ENCODE measurements at places on chromosomes 7 and 10.

DNA sequence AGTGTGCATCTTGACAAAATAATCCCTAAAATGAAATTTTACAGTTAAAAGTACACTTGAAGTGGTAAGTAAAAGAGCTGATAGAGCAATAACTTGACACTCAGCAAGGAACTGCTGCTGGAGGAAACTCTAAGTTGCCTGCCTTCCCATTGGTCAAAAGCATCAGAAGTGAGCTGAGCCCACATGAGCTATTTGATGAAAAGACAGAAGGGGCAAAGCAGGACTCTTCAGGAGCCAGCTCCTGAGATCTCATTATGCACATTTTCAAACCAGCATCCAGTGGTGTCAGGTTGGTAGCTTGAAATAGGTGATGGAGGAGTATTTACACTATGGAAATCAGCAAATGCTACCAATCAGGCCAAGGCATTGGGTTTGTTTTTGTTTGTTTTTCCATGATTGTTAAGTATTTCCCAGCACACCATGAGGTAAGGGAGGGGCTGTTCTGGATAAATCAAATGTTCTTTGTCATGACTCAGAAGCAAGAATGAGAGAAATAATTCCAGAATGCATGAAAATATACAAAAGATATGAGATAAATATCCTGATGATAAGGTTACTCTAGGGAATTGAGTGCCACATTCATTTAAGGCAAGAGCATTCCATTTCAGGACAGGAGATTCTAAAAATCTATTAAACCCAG is 316.6 kb downstream of the SNX13 start:
- no peak for DNase-seq

- no peak for DNase-seq
Observed at GRCh38 chr10:3196958-3197347, 24.4 kb upstream of the PITRM1 start.

- no peak for DNase-seq
Observed at GRCh38 chr7:130152493-130153210, 52.6 kb downstream of the TMEM209 start.

DNA sequence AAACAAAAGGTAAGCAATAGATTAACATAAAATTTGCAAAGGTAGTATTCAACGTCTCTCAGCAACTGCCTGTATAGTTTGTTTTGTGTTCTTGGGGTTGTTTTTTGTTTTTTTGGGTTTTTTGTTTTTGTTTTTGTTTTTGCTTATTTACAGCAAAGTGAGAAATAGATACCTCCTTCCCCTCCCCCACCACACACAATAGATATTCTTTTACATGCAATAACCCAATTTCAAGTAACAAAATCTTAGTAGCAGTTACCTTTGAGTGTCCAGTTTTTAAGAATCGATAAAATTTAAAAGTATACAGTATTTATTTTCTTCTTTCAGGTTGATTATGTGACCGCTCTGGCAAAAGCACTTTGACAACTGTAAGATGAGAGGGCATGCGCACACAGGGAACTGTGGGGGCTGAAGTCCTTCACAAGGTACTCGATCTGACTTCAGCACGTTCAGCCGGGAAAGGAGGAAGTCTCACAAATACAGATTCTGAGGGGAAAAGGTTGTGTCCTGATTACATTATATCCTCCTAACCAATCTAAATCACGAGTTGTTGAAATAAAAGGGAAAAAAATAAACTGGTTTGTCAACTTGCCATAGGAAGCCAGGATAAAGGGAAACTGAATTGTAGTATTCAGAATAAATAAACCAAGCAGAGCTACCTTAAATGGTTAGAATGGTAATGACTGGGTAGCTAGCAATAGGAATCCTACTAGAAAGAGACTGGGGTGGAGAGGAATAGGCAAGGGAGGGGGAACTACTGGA is 47.8 kb downstream of the CPEB3 start:
- no peak for DNase-seq

DNA sequence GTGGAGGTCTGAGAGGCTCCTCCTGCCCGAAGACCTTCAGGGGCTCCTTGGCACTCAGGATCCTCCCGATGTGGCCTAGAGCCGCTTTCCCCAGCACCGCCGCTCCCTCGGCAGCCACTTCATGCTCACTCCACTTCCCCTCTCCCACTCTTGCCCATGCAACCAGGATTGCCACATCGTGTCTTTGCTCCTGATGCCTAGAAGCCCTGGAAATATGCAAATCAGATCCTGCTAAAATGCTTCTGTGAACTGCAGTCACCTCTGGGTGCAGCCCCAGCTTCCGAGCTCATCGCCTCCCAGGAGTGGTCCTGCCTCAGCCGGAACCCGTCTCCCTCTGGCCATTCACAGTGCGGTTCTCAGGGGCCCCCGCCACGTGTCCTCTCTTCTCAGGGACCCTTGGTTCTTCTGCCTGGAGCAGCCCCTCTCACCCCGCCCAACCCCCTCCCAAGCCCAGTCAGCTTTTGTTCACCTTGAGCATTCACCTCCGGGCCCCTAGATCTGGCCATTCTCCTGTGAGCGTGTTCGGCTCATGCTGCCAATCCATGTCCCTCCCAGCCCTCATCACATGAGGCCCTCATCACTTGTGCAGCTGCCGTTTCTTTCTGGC is 175.5 kb downstream of the ADARB2 start:
- no peak for DNase-seq

- no peak for DNase-seq
Observed at GRCh38 chr10:76717141-76717540, 920.5 kb downstream of the KCNMA1 start.

- DNase-seq, result no peak
Observed at GRCh38 chr7:26667514-26668133, 196.8 kb downstream of the SKAP2 start.

GRCh38 chr7:126700807-126701604 is 551.7 kb downstream of the GRM8 start:
- DNase-seq, result no peak

- DNase-seq, result no peak
Observed at GRCh38 chr7:33044986-33045385, 17.6 kb downstream of the NT5C3A start.

GRCh38 chr7:35549781-35550180 is 145.2 kb downstream of the HERPUD2 start:
- no peak for DNase-seq

DNA sequence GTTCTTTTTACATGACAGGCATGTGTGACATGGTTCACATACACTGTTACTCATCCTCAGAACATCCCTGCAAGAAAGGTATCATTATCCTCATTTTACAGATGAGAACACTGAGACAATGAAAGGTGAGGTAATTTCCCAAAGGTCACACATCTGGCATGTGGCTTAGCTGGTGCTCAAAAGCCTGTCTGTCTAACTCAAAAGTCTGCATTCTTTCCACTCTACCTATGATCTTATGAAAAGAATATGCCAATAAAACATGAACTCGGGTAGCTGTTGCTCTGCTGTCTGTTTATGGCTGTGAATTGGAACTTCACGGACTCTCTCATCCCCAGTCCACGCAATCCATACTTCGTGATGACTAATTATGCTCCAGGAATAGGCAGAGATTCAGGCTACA is 79.0 kb upstream of the ODAD2 start:
- DNase-seq, result no peak

- DNase-seq, result no peak
Observed at GRCh38 chr10:112360308-112361270, 13.3 kb upstream of the ACSL5 start.

- DNase-seq, result no peak
Observed at GRCh38 chr7:3174515-3175284, 126.4 kb upstream of the SDK1 start.

DNA sequence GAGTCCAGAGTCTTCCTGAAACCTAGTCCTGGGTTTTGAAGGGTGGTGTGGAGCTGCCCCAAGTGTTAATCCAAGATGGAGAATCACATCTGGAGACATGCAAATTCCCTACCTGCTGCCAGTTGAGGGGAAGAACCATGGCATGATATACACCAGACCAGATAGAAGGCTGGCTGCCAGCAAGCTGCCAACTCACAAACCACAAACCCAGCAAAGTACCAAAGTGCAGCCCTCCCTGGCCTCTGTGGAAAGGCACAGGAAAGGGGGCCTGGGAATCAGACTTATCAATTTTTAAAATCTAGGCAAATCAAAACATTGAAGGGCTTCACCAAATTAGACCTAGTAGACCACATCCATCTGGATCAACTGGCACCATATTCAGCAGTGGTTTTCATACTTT is 157.0 kb downstream of the TMEM26 start:
- no peak for DNase-seq

GRCh38 chr10:6309816-6310215 is 107.1 kb downstream of the PFKFB3 start:
- DNase-seq, result no peak

GRCh38 chr10:119535837-119536507 is 6.5 kb downstream of the RGS10 start:
- no peak for DNase-seq

DNA sequence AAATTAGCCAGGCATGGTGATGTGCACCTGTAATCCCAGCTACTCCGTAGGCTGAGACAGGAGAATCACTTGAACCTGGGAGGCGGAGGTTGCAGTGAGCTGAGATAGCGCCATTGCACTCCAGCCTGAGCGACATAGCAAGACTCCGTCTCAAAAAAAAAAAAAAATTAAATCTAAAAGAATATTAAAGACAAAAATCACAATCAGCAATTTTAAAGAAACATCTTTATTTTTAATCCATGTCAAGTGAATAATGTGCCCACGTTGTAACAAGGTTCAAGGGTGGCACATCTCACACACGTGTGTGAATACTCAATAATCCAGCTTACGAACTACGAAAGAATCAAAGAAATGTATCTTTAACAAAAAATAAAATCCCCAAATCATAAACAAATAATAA is 23.0 kb downstream of the SLC37A3 start:
- DNase-seq, result no peak

DNA sequence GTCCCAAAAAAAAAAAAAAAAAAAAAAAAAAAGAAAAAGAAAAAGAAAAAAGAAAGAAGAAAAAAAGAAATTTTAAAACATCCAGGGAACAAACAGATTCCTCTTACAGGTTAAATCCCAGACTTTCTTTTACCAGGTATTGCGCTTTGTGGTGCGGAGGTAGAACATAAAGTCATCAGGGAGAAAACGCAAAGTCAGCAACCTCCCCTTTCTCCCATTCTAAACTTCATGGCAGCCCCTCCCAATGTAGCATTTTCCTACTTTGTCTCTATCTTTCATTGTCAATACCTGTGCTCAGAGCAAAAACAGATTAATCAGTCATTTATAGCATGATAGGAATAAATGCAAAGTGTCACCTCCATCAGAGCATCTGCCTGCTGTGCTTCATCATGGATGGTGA is 299.7 kb downstream of the SFMBT2 start:
- DNase-seq, result no peak

DNA sequence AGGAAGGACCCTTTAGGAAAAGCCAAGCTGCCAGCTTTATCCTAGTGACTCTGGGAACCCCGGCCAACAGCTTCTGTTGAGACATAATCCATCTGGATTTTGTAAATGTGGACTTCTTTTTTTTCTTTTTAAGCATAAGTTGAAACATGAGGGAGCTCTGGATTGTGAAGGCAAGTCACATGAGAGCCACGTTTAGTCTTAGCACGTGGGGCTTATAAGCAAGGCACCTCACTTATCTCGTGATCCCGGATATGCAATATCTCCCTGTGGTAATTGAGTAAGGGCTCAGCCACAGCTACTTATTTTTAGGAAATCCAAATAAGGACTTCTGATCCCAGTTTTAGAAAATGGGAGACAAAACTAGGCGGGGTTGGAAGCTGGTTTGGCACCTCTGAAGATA is 111.2 kb upstream of the PTN start:
- no peak for DNase-seq

All from esophagus muscularis mucosa (tissue), 4 donors.